Esophagus squamous epithelium (tissue), 5 donors: ENCODE measurements at places on chromosomes 16 and 17. TPM values are rescaled to one million over a fixed set of nuclear protein-coding genes. Genes with fewer than 3 reads are reported as not detected.

DNA sequence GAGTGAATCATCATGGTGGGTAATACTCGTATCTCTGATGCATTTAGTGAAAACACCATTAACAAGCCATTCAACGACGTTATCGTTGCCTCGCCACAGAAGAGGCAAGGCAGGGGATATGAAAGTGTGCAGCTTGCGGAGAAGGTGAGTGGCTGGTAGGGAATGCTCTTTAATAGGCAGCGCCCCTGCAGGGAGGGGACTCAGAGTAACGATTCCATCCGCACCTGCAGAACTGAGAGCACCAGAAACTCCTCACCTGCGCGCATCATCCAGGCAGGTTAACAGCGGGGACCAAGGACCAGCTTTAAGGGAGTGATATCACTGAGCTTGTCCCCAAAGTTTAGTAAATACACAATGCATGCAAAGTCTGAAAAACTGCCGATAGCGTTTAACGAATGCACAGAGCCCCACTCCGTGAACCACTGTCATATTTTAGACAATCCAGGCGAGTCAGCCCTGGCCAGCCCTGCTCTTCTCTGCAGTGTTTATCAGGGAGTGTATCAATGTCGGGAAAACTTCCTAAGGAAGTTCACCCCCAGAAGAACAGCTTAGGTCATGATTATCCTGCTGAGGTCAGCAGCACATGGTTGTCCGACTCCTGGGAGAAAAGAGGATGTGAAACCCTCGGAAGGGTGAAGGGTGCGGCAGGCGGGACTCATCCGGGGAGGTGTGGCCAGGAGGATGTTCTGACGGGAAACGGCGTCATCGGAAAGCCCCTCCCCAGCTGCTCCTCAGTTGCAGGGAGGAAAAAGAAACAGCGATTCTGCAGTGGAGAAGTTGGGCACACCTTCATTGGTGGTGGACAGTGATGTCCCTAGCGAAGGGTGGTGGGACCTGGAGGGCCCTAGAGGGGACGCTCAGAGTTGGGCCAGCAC is 68.5 kb upstream of the DNAH17 start:
- DNase-seq: peak; percentile 47

GRCh38 chr16:4140652-4141051 is 24.4 kb upstream of the ADCY9 start:
- no peak for DNase-seq

DNA sequence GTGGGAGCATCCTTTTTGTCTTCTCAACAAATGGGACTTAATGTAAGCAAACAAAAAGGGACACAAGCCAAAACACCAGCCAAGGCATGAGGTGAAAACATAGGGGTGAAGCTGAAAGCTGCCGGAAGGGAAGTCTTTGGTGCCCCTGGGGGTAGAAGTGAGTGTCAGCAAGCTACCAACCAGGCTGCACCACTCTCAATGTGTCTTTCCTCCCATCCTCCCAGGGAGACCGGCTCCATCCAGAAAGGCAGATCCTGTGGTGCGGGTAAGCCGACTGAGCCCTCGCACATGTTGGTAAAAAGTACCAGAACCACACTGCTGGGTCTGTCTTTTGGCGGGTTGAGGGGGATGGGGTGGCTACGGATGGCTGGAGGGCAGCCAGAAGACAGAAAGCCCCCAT is 52.0 kb upstream of the SREBF1 start:
- DNase-seq: no peak

- DNase-seq: no peak
Observed at GRCh38 chr17:65956814-65957213, 235.1 kb downstream of the CEP112 start.

GRCh38 chr17:60333628-60334031 is 58.3 kb downstream of the USP32 start:
- DNase-seq: no peak

COL1A1 gene
- 20.8 TPM for total RNA-seq

OR3A2 gene
- not detected for total RNA-seq

- DNase-seq: no peak
Observed at GRCh38 chr17:18321309-18321708, 6.2 kb downstream of the SMCR8 start.

SLC25A11 gene
- total RNA-seq: 47.8 TPM

DNA sequence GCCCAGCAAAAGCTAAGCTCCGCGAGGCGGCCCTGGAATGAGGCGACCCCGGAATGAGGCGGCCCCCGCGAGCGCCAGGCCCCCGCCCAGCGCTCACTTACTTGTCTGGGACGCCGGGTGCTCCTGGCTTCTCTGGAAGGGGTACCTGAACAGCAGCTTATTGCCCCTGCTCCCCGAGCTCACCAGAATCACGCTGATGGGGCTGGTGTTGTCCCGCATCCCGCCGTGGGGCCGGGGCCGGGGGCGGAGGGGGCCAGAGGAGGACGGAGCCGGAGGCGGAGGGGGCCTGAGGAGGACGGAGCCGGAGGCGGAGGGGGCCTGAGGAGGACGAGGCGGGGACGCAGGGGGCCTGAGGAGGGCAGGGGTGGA is 440 bp downstream of the NPRL3 start:
- no peak for DNase-seq

DNA sequence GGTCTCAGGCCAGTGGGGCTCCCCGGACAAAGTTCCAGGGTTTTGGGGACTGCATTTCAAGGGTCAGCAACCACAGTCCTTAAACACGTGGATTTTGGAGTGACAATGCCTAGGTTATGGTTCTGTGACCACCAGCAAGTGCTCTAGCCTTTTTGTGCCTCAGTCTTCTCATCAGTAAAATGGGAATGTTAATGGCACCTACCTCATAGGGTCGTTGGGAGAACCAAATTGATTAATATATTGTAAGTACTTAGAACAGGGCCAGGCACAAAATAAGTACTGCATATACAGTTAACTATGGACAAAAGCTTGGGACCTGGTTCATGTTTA is 13.8 kb downstream of the IL4R start:
- DNase-seq: no peak

NACA2 gene
- not detected for total RNA-seq

KRT33A gene
- 0.21 TPM for total RNA-seq

GRCh38 chr17:37182786-37183465 is 192.9 kb upstream of the C17orf78 start:
- no peak for DNase-seq

- no peak for DNase-seq
Observed at GRCh38 chr17:286571-286970, 66.0 kb downstream of the RPH3AL start.

DNA sequence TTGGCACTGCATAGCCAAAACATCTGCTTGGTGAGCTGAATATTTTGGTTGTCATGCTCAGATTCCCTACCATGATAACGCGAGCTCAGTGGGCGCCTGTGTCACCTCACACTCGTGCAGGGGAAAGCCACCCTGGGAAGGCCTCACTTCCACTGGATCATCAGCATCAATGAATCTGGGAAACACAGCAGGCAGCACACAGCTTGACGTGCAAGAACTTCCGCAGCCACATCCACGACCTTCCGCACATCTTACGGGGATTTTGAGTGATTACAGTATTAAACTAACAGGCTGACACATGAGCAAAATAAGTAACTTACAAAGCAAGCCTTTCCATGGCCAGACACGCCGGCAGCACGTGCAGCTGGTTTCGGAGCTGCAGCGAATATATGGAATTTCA is 54.7 kb upstream of the FOXF1 start:
- no peak for DNase-seq

- no peak for DNase-seq
Observed at GRCh38 chr16:72884037-72884436, 163.9 kb downstream of the ZFHX3 start.

MT1A gene
- 5.3 TPM for total RNA-seq

FNDC8 gene
- total RNA-seq: not detected

DNA sequence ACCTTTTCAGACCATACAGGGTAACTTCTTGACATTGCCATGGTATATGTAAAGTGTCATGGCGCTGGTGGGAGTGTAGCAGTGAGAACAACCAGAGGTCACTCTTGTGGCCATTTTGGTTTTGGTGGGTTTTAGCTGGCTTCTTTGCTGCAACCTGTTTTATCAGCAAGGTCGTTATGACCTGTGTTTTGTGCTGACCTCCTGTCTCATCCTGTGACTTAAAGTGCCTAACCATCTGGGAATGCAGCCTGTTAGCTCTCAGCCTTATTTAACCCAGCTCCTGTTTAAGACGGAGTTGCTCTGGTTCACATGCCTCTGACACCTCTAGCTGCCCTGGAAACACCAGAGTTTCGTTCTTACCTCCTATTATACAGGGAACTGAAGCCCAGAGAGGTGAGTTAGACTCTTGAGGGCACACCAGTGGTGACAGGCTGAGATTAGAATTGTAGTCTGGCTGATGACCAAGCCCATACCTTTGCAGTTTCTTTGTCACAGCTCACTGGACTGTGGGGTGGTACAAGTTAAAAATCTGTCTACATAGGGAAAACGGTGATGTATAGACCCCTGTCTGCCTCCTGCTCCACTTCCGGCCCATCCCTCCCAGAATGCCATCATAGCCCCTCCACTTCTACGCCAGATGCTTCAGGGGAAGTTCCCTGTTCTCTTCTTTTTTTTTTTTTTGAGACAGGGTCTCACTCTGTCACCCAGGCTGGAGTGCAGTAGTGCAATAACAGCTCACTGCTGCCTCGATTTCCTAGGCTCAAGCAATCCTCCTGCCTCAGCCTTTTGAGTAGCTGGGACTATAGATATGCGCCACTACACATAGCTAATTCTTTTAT is 21.0 kb downstream of the KSR1 start:
- no peak for DNase-seq

DNA sequence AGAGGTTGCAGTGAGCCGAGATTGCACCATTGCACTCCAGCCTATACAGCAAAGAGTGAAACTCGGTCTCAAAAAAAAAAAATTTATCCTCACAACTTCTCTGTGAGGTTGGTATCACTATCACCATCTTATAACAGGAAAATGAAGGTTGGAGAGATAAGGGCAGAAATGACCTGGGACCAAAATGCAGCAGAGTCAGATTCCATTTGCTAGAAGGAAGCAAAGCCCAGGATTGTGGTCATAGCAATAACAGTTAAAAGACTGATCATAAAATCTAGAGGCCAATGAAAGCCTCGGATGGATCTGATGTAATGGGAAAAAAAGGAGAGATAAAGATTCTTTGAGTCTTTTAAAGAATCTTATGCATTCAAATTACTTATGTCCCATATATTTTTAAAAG is 69.6 kb upstream of the TEKT1 start:
- no peak for DNase-seq

GRCh38 chr16:51553314-51553713 is 402.2 kb upstream of the SALL1 start:
- no peak for DNase-seq

DNA sequence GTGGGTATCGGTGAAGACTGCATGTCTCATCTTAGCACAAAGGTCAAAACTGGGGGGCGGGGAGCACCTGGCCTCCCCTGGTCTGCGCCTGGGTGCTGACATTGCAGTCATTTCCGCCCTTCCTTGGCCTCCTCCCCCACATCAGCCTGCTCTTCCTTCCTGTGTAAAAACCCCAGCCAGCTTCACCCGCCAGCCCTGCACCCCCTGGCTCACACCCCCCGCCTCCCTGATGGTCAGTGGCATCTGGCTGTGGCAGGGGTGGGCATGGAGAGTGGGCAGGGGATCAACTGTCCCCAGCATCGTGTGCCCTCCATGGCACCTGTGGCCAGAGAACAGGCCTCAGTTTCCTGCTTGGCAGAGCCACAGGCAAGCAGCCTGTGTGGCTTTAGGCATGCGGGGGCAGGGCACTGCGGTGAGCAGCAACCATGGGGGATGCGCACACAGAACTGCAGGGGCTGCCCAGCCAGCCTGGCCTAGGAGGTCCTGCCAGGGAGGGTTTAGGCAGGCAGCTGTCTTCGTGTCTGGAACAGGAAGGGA is 26.5 kb upstream of the LASP1NB start:
- DNase-seq: no peak

GRCh38 chr16:23274968-23275367 is 27.1 kb upstream of the SCNN1B start:
- DNase-seq: no peak

DNA sequence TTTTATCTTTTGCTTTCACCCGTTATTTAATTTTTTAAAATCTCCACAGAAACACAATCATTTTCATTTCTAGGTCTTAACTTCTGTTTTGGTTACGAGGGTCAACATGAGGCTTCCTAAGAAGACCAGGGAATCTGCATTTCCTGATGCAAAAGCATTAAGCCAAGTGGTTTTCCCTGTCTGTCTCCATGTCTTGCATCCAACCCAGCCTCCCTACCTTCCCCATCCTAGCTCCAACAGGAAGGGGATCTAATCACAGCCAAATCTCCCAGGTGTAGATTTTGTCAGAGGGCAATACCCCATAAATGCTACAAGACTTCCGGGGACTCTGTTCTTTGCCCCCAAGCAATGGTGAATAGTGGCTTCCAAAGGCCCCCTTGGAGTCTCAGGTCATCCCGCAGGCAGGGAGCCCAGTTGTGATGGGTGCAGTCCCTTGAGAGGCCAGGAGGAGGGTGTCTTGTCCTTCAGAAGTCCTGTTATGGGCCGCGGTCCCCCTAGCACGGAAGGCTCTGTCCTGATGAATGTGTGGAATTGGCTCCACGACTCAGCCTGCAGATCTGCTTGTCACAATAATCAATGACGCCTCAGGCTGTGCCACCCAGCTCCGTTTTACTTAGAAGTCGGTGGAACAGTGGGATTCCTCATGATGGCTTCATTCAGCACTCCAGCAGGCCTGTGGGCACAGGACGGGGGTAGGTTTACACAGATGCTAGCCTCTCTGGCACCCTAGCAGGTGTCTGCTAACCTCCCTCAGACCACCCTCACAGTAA is 141.1 kb downstream of the RGS9 start:
- DNase-seq: no peak

- DNase-seq: no peak
Observed at GRCh38 chr17:3762922-3763776, 37.8 kb downstream of the ITGAE start.

DNA sequence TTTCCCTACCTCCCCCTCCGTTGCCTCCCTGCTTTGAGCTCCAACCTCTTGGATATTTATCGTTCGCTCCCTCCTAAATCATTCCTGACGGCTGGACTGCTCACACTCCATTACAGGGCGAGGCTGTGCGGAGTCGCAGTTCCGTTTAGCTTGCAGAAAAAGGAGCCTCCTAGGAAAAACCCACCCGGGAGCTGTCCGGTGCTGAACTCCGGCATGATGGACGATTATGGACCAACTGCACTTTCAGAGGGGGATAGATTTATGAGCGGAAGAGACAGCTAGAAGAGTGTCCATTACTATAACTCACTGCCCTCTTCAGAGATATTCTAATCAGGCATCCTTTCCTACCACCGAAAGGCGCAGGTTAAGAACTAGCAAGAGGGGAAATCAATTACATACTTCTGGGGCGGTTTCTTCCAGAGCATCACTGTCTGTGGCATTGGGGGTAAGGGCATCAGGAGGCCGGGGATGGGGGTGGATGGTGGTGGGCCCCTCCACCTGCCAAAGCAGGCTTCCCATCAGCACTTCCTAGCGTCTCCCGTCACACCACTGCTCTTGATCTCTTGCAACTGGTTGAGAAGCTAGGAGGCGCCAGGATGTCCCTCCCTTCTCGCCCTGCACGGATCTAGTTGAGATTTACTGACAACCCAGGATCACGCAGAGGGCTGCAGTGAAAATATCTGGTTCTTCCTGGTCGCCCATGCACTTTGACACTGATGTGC is 251.2 kb downstream of the ENGASE start:
- no peak for DNase-seq

GRIN2A gene
- total RNA-seq: 0.56 TPM

NLGN2 gene
- total RNA-seq: 1.7 TPM
